Panc1 (cell line): ENCODE measurements at places on chromosomes 12 and 14.

- DNase-seq, result no peak
Observed at GRCh38 chr14:59176765-59177164, 11.7 kb upstream of the DAAM1 start.

DNA sequence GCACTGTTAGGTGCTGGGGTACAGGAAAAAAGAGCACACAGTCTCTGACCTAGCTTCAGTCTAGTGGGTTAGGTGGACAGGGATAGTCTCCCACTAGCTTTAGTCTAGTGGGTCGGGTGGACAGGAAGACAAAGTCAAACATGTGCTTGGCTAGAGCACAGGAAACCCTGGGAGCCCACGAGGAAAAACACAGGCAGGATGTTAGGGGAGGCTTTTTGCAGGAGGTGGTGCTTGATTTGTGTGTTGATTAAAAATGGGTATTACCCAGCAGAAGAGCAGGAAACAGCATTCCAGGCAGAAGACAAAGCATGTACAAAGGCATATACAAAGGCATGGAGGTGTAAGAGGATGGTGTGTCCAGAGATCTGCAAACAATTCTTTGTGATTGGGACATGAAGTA is 23.3 kb downstream of the SLC38A2 start:
- no peak for DNase-seq

DNA sequence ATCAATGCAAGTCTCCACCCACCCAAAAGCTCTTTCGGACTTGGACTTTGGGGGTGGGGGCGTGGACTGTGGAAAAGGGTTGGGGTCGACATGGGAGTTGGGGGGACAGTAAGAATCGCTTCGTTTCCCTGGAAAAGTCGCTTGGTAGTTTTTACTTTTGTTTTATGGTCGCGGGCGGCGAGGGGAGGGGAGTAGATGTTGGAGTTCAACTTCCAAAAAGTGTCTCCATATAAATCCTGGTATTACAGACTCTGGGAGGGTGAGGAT is 568 bp upstream of the BCL11B start:
- no peak for DNase-seq

GRCh38 chr12:53499266-53500141 is at the start of gene MAP3K12:
MAP3K12 (minus strand) TSS chr12:53499458; CDS start chr12:53487391, 12,067 bp downstream.
- no peak for DNase-seq

GRCh38 chr12:49344486-49345050 is 2.1 kb upstream of the DNAJC22 start:
- no peak for DNase-seq

DNA sequence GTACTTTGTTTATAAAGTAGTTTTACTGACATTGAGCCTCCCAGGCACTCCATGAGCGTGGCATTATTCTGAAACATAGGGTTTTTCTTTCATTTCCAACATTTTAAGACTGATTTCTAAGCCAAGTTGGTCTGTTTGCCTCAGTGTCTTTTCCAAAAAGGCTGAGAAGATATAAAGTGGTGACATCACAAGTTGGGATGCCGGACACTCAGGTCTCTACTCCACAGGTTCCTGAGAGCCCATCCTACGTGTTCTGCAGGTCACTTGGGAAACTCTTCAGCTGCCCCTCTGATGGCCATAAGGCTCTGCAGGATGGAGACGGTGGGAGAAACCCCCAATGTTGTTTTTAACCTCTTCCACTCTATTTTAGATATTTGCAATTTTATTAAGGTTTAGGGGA is 6.0 kb downstream of the RFX4 start:
- no peak for DNase-seq

DNA sequence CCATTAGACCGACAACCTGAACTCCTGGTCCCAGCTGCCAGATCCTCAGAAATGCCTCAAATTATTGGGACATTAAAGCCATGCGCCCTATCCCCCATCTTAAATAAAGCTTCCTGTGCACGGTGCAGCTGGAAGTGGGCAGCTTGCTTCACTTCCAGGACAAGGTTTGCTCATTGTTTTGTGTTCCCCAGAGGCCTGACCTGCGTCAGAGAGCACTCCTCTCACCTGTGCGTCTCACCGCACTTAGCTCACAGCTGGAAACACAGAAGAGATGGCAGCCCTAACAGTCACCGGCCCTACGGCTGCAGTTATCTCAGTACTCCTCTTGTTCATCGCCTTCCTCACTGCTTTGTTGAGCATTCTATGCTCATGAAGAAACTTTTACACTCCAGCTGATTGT is 135.5 kb downstream of the ANO2 start:
- DNase-seq, result no peak

DNA sequence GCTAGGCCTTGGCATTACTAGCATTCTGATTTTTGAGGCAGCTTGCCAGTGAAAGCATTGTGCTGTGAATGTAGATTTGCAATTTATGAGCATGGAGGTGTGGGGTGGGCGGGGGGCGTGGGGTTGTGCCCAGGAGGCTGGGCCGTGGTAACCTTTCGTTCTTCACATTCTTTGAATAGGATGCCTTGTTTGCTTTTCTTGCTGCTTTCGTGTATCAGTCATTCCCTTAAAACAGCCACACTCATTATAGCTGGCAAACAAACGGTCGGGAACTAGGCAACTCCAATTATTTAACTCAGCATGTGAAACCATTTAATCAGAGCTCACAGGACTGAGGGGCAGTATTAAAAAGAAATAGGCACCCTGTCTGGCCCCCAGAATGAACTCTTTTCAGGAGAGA is 115.9 kb upstream of the PELI2 start:
- DNase-seq, result no peak

GRCh38 chr12:123269896-123270213 is 1.8 kb downstream of the CDK2AP1 start:
- no peak for DNase-seq

DNA sequence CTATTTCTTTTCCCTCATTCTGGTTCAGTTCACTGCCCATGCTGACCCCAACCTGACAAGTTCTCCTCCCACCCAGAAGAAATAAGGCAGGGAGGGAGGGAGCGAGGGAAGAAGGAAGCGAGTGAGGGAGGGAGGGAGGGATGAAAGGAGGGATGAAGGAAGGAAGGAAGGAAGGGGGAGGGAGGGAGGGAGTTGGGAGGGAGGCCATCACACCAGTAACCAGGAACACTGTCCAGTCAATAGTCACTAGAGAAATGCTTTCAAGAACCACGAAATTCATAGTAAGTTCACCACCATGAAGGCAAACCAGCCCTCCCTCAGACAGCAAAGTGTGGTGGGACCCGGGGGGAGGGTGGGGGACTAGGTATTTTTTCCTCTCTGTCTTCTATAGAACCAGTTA is 142.4 kb downstream of the ESRRB start:
- DNase-seq, result no peak

DNA sequence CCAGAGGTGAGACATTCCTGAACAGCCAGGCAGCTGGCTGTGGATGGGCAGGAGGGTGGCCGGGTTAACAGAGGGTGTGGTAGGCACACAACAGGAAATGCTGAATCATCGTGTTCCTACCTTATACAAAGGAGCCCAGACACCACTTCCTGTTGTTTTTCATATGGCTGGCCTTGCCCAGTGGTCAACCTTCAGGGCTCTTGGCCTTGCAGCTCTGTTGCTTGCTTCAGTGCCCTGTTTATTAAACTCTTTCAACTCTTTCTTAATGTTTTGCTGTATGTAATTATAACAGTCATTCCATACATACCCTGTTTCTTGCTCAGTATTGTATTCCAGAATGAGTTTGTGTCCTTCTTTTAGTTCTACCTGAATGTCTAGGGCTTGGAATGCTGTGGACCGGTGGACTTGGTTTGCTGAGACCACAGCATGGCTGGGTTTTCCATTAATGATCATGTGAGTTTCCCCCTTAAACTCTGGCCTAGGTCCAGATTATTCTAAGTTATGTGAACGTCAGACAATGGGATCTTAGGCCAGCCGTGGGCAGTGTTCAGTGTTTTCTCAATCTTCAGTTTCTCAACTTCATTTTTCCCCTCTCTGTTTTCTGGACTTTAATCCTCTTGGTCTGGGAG is 11.9 kb downstream of the CFAP54 start:
- no peak for DNase-seq

- no peak for DNase-seq
Observed at GRCh38 chr12:131855521-131856142, 27.4 kb downstream of the MMP17 start.

GRCh38 chr14:31968107-31968810 is 108.8 kb upstream of the ARHGAP5 start:
- no peak for DNase-seq

- DNase-seq, result no peak
Observed at GRCh38 chr12:131115766-131116467, 162.2 kb downstream of the ADGRD1 start.

DNA sequence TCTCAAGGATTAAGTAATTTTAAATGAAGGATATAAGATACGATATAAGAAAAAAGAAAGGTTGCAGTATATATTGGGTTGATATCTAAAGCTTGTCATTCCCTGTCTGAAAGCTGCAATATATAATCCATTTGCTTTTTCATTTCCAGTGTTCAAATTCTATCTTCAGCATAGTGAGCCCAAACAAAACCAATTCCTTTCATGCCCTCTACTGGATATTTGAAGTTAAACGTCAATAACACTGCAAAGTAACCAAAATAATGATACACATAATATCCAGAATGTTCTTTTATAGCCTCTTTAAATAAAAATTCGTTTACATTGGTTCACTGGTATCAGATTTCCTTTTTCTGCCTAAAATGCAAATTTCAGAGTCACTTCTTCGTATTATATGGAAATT is 64.5 kb upstream of the DAAM1 start:
- DNase-seq, result no peak

GRCh38 chr12:110762891-110763290 is 20.2 kb upstream of the PPP1CC start:
- DNase-seq, result no peak

DNA sequence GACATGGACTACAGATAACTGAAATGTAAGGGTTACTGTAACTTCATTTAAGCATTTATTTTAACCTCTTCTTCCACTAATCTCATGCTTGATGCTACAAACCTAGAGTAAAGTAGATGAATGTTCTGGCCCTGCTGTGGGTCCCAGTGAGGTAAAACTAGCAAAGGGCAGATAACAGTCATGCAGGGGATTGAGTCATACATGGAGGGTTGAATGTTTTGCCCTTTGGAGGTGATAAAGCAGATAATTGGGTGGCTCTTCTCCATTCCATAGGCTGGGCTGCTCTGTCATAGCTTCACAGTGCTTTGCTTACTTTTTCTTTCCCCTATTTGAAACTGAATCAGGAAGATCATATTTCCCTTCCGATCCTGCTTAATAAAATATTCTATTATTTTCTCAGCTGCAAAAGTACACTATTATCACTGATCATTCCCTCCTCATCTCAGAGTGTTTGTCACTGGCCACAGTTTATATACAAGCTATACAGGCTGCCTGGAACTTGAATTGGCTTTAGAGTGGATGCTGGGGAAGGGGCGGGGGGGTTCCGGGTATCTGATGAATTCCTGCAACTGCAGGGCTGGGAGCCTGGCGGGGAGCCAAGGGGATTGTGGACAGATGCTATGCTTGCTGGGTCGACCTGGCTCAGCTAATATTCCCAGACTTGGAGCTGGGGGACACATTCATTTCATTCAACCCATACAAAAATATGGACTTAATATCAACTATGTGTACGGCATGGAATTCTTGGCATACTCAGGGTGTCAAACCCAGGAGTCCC is 235.1 kb downstream of the NRXN3 start:
- DNase-seq, result no peak

DNA sequence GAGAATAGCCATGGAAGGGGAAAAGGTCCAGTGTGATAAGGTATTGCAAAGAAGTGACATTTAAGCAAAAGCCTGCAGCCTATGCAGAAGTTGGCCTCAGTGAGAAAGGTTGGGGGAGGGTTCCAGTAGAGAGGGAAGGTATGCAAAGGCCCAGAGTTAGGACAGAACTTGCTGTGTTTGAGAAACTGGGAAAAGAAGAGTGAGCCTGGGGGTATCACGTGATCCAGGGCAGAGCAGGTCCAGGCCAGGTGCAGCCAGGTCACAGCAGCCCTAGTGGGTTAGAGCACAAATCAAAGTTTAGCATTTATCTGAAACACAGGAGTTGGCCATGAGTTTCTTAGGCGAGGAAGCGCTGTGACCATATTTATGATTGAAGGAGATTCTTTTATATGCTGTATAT is 1.6 kb downstream of the SERPINA5 start:
- DNase-seq, result no peak

DNA sequence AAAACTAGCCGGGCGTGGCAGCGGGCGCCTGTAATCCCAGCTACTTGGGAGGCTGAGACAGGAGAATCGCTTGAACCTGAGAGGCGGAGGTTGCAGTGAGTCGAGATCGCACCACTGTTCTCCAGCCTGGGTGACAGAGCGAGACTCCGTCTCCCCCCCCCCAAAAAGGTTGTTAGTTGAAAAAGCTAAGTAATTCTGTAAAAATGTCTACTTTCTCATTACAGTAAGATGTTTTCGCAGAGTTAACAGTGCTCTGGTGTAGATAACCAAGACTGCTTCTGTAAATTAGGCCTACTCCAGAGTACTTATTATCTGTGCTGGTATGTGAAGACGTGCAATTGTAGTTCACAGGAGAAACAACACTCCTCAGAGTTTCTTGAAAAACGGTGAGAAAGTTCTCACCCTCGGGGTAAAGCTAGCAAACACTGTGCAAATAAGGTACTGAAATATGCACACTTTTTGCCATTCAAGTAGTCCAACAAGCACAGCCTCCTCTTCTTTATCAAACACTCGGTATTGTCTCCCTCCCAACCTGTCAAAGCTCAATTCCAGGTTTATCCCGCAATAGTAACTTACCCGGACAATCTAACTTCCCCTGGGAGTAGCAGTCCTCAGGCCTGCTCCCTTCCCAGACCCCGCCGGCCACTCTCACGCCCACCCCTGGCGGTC is 974 bp downstream of the BTBD7 start:
- no peak for DNase-seq

GRCh38 chr14:69323266-69323998 is 63.5 kb downstream of the GALNT16 start:
- DNase-seq, result no peak

DNA sequence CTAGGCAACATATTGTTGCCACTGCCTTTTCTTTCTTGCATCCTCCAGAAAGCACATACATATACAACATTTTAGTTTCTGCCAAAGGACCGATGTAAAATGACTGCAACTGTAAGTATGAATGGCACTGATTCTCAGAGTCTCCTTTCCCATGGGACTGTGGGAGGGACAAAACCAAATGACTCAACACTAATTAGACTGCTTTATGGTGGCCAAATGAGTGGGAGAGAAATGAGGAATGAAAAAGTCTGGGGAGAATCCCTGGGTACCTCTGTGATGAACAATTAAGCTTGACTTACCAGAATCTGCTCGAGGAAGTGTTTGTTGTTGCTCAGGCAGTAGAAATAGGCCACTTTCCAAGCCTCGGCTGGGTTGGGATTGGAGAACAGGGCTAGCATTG is 10.1 kb downstream of the ZFYVE26 start:
- no peak for DNase-seq
